Cardiac septum (tissue), 1 donor: ENCODE measurements at places on chromosomes 5 and 9. TPM values are rescaled to one million over a fixed set of nuclear protein-coding genes. Genes with fewer than 3 reads are reported as not detected.

DNA sequence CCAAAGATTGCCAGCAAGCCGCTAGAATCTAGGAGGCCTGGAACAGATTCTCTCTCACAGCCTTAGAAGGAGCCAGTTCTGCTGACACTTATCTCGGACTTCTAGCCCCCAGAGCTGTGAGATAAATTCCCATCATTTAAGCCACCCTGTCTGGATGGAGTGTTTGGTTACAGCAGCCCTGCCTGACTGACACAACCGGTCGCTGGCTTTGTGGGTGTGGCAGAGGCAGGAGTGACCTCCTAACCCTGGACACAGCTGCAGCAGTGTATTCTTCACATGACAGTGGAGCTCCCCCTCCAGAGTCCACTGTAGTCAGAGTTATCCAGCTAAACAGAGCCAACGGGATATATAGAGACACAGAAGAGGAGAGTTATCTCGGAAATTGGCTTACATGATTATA, 21.2 kb upstream of the IL17B start:
- DNase-seq = no peak

DNA sequence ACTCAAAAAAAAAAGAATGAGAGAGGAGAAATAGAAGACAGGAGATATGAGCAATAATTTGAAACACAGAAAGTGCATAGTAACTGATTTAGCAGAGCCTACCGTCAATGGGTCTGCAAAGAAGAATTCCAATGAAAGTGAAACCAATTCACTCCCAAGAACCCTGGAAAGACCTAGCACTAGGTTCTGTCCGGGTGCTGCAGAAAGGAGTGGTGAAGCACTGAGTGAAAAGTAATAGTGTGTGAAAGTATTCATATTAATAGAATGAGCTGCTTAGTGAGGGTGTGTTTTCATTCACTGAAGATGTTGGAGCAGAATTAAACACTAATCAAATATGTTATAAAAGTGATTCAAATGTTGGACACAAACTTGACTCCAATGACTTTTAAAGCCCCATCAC, 51.3 kb upstream of the SLC30A5 start:
- DNase-seq = no peak

- DNase-seq = no peak
Measured at GRCh38 chr9:76510446-76510845, 51.5 kb downstream of the GCNT1 start.

GRCh38 chr5:157549954-157550549, 25.5 kb downstream of the ADAM19 start:
- DNase-seq = no peak

- DNase-seq = no peak
Measured at GRCh38 chr5:53243403-53243802, 133.8 kb upstream of the MOCS2 start.

GRCh38 chr5:73861313-73861988, 235.5 kb downstream of the ARHGEF28 start:
- DNase-seq = no peak

DNA sequence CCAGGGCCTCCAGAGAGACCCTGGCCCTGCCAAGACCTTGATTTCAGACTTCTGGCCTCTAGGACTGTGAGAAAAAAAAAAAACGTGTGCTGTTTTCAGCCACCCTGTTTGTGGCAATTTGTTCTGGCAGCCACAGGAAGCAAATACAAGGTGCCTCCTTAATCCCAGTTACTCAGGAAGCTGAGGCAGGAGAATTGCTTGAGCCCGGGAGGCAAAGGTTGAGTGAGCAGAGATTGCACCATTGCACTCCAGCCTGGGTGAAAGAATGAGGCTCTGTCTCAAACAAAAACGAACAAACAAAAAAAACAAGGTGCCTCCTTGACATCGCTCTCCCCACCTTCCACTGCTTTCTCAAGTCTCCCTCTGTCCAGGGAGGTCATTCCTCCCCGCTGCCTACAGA, 98.0 kb downstream of the GABBR2 start:
- no peak for DNase-seq

- no peak for DNase-seq
Measured at GRCh38 chr5:14946815-14947620, 75.4 kb upstream of the ANKH start.

DNA sequence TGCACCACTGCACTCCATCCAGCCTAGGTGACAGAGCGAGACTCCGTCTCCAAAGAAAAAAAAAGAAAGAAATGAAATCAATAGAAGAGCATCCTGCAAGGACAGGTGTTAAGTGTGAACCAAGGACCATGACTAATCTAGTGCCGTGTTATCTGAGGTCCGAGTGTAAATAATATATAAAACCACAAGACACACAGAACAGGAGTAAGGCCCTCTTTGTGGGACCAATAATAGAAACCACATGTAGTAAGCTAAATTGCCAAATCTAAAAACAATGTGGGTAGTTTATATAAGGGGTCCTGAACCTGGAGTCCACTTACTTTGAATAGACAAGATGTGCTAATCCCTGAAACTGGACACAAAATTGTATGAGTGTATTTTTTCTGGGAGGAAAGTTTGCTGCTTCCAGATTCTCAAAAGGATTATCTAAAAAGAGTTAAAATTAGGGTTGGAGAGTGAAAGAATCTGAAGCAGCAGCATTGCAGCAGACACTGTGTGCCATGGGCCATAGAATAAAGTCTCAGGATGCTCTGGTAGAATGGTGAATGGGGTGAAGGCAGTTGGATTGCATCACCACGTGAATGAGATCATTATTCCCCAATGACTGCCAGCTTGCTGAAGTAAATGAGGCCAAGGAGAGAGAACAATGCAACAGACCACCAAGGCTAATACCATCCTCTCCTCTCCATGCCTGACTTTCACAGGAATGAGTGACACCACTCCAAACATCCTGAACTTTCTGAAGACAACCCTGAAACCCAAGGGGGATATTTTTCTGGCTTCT, 222.7 kb downstream of the DCP2 start:
- DNase-seq = no peak

GRCh38 chr5:92320446-92320845, 937.3 kb upstream of the ARRDC3 start:
- no peak for DNase-seq

GRCh38 chr9:113148781-113149510, 1.9 kb upstream of the SLC31A2 start:
- DNase-seq = no peak

DNA sequence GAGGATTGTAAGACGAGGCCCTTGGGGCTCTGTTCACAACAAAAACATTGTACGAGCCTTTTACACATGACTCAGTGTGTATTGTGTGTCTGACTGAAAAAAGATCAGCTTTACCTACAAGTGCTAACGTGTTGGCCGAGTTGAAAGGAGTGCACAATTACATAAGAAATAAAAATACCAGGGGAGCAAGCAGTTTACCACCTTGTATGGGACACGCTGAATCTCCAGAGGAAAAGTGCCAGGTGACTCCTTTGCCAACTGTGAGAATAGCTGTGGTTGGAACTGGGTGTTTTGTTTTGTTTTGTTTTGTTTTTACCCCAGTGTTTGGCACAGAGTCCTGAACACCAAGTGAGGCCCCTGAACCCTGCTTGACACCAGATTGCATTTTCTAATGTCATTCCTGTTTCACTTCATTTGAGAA, 32.8 kb upstream of the ZSWIM6 start:
- no peak for DNase-seq

DNA sequence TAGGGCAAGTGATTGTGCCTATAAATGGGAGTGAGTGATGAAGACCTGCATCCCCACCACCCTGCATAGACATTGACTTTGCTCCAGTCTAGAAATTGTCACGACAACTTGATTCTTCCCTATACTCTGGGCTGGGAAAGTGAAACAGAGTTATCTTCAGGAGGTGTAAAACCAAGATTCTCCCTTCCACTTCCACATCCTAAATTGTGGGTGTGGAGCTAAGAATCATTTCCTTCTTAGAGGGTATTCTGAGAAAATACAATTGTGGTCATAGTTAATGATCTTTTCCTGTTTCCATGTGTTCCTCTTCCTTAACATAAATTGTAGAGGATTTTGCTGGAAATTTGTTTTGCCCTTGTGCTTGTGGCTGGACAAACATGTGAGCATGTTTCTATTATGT, 96.8 kb upstream of the PJA2 start:
- DNase-seq = no peak

DNA sequence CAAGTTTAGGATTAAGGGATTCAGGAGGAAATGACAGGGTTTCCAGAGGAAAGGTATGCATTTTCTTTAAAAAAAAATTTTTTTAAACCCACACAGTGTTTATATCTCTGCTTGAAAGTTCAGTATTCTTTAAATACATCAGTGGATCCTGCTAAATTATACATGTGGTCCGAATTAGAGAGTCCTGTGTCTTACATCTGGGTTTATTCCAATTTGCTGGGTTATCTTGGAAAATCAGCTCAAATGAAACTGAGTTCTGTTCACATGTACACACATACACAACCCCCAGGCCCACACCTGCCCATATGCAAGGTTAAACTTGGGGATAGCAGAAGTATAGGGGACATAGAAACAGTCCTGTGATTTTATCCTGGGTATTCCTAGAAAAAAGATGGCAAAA, 493.7 kb downstream of the ZNF608 start:
- DNase-seq = no peak

- no peak for DNase-seq
Measured at GRCh38 chr9:130426883-130427282, 17.9 kb upstream of the ASS1 start.

GRCh38 chr5:68381060-68381459, 165.5 kb downstream of the PIK3R1 start:
- no peak for DNase-seq

GRCh38 chr5:116778032-116778431, 203.4 kb upstream of the SEMA6A start:
- DNase-seq = no peak

GRCh38 chr5:1975898-1976765, 93.4 kb upstream of the IRX4 start:
- peak; percentile 24 for DNase-seq

DNA sequence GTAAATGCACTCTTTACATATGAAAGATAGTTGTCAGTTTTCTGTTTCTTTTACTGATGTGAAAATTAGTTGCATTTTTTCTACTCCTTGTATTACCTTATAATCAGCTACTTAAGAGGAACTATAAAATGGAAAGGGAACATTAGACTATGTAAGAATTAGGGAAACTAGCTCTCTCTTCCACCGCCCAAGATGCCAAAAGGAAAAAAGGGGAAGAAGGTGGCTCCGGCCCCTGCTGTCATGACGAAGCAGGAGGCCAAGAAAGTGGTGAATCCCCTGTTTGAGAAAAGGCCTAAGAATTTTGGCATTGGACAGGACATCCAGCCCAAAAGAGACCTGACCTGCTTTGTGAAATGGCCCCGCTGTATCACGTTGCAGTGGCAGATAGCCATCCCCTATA, 15.2 kb upstream of the HOMER1 start:
- DNase-seq = no peak

DNA sequence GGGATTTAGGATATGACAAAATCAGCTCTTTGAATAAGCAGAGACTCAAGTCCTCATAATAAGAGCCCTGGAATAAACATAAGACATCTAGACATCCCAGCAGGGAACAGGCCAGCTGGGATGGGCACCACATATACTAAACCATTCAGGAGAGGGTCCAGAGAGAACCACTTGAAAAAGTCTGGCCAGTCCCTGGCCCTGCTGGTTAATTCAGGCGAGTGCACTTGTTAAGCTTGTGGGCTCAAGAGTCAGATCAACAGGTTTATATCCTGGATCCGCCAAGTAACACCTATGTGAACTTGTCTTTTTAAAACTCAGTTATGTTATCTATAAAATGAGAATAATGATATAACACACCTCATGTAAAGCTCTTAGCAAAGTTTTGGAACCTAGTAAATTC, 63.3 kb downstream of the CAVIN4 start:
- DNase-seq = no peak

DNA sequence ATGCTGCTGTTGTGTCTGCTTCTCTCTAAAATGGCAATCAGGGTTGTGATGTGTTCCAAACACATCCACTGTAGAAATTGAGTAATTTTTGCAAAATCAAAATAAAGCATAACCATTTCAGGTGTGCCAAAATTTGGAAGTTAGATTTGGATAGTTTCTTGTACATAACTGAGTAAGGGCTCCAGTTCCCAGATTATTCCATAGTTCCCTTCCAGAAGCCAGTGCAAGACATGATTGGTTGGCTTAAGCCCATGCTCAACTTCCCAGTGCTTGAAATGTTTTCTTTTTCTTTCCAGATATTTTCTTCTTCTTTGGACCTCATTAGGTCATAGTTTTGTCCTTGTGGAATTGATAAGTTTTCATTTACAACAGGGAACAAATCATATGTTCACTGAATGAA, 64.2 kb downstream of the SNCAIP start:
- no peak for DNase-seq

DNA sequence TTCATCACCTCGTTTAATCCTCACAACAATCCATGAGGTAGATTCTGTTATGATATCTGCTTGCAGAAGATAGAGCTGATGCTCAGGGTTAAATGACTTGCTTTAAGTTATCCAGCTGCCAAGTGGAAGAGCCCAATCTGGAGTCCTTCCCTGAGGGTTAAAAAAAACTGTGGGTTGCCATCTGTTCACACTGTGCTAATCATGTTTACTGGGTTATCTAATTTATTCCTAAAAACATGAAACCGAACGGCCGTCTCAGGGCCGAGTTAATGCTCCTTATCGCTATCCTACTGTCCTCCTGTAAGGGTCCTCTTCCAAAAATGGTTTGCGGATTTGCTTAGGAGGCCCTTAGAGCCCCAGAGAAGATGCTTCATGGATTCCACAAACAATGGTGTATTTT, 153.3 kb downstream of the YIPF5 start:
- no peak for DNase-seq

Gene SPATA6L
- total RNA-seq = 2.4 TPM

Gene PCDHB9
- total RNA-seq = 1.3 TPM

Gene IL3
- total RNA-seq = not detected

Gene SIMC1
- total RNA-seq = 6.7 TPM

Gene SHISAL2B
- not detected for total RNA-seq

Gene CENPK
- 0.73 TPM for total RNA-seq

Gene ACER2
- 4.1 TPM for total RNA-seq

Gene KCNMB1
- 5.7 TPM for total RNA-seq

Gene ITGA1
- total RNA-seq = 40.3 TPM

Gene SFXN1
- 30.1 TPM for total RNA-seq

Gene FSD1L
- 10.8 TPM for total RNA-seq

Gene PLPPR1
- not detected for total RNA-seq

Gene SLC25A46
- total RNA-seq = 48.0 TPM

Gene CCL21
- 30.1 TPM for total RNA-seq

Gene SLCO4C1
- total RNA-seq = 0.19 TPM

Gene RAD23B
- total RNA-seq = 103 TPM

Gene FER
- total RNA-seq = 20.0 TPM

Gene ORM2
- total RNA-seq = 0.32 TPM

Gene PRUNE2
- total RNA-seq = 19.9 TPM

Gene TCF7
- total RNA-seq = 2.2 TPM

Gene ANKRD18B
- total RNA-seq = 2.0 TPM
